ENCODE measurements at places on chromosomes 4 and X.
A peak's percentile ranks its signal among the peaks of the same experiment; 100 is the strongest.

DNA sequence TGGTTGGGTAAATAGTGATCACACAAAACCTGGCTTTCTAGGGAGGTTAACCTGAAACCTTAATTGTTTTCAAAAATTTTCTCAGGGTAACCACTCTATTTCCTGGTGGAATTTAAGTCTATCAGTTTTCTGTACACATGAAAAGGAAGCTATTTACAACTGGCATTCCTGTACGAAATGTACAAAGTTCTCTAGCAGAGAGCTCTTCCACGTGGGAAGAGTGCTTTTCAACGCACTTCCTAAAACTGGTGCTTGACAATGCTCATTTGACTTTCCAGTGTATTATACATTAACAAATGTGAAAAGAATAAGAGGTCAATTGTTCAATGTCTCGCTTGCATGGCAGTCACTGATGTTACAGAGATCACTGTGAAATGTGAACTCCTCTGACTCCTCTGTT lies 2.8 kb upstream of the SOD3 start:
- DNase-seq, result no peak

GRCh38 chr4:140450352-140450751 lies 22.9 kb upstream of the CLGN start:
- no peak for DNase-seq

- no peak for DNase-seq
Observed at GRCh38 chr4:175871774-175872405, 59.8 kb upstream of the GPM6A start.

DNA sequence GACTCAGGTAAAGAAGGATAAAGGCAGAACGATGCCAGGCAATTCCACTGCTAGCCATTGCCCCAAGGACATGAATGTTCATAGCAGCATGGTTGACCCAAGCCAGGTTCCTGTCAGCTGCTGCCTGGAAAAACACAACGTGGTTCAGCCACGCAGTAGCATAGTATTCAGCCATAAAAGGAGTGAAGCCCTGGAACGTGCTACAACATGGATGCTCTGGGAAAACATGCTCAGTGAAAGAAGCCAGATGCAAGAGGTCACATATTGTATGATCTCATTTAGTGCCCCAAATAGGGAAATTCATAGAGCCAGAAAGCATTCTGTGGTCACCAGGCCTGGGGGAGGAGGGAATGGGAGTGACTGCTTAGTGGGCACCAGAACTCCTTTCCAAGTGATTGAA lies 129.8 kb downstream of the GPR143 start:
- no peak for DNase-seq

DNA sequence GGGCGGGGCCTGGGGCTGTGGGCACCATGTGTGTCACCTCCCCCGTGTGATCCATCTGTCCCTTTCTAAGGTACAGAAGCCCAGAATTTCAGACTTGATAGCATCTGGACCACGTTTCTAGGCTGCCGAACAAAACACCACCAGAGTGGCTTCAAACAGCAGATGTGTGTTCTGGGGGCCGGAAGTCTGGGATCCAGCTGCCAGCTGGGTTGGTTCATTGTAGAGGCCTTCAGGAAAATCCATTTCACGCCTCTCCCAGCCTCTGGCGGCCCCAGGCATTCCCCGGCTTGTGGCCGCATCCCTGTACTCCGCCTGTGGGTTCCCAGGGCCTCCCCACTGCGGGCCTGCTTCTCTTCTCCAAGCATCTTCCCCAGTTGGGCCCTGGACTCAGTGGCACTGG lies 39.6 kb upstream of the GPR78 start:
- no peak for DNase-seq

DNA sequence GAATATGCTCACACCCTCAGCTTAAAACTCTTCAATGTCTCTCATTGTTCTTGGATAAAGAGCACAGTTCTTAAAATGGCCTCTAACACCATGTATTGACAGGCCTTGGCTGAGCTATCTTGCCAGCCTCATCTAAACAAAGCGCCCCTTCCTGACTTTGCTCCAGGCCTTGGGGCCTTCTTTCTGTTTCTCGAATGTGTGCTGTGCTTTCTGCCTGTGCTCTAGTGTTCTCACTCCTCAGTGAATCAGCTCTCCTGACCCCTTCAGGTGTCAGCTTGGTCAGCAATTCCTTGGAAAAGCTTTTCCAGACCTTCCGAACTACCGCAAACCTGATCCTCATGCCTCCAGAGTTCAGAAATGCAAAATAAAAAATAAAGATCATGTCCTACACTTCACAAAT lies 346.3 kb upstream of the FSTL5 start:
- no peak for DNase-seq

DNA sequence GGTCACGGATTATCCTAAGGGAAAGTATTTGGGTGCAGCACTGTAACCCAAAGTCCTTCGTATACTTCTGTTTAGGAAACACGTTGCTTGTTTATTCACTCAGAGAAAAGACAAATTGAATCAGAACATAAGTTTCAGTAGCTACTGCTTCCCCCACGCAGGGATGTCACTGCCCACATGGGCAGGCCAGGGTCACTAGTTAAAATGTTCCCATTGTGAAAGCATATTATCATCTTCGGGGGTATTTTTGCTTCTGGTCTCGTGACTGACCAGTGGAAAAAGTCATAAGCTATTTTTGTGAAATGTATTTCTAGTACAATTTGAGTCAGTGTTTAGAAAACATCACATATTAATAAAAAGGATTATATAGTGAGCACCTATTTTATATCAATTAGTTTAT lies 377.8 kb downstream of the PCDH7 start:
- DNase-seq, result no peak

DNA sequence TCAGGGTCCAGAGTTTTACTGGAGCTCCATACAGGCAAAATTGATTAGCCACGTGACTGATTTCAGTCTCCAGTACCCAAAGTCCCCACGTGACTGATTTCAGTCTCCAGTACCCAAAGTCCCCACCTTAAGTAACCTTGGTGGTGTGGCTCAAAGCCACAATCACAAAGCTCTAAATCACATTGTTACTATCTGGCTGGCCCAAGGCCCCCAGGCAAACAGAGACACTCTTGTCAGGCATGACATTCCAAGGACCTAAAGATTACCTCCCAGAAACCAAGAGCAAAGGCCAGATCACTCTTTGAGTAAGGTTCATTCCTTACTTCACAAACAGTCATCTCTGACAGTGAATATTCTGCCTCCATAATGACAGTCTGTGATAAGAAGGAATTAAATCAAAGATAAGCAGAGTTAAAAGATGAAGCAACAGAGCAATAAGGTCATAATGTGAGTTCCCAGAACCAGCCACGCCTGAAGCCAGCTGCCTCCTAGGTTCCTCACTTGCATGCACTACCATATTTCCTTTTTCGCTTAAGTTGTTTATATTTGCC lies 78.5 kb downstream of the ANXA3 start:
- DNase-seq, result no peak

DNA sequence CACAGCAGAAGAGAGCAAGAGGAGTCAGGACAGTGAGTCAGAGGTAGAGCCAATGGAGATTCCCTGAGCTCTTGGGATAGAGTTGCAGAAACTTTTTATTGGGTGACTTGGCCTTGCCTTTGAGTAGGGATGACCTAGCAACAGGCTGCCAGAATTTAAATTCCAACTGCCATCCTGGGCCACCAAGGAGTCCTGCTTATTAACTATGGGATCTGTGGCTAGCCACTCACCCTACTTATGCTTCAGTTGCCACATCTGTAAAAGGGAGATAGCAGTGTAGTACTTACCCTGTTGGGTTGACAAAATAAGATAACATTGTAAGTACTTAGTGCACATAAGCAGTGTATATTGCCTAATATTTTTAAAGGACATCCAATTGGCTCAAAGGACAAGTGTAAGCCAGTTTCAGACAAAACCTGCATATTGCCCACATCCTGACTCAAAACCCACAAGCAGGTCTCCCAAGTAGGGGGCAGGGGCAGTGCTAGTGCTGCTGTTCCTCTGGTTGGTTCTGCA lies 43.5 kb upstream of the TMEM164 start:
- peak; percentile 13 for DNase-seq

GRCh38 chr4:106287353-106287969 lies 28.5 kb downstream of the TBCK start:
- no peak for DNase-seq

GRCh38 chrX:50827996-50828395 lies 14.0 kb upstream of the SHROOM4 start:
- no peak for DNase-seq

DNA sequence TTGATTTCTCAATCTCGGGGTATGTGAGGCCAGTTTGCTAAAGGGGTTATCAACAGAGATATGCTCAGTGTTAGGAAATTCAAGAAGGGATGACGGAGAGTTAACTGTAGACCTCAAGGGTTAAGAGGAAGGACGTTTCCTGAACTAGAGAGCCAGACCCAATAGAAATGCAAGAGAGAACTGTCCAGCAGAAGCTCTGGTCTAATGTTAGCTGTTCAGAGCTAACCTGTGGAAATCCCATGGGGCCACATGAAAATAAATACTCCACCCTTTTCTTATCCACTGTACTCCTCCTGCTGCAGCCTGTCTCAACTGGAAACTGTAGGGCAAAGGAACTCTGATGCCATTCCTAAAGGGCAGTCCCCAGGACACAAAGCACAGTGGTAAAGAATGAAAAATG lies 274.3 kb downstream of the DMD start:
- no peak for DNase-seq

DNA sequence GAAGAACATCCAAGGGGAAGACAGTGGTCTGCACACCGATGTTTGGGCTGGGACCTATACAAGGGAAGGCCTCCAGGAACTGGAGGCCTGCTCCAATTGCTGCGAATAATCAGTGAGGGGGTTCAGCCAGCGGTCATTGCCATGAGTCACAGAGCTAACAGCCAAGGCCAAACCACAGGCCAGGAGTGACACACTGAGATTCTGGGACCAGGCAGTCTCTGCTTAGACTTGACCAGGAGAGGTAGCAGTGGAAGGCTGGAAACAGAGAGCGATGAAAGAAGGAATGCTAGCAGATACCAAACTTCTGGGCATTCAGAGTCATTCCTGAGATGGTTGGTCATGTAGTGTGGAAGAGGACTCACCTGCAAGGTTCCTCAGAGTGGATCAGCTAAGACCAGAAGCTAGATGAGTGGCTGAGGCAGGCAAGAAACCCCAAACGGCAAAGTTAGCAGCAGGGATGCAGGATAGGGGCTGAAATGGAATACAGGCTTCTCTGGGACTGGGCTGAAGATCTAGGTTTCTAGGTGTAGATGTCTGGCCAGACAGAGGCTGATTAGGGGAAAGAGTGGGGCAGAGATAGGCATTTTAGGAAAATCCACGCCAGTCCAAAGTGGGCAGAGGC lies 54.7 kb downstream of the CNGA2 start:
- DNase-seq, result no peak

DNA sequence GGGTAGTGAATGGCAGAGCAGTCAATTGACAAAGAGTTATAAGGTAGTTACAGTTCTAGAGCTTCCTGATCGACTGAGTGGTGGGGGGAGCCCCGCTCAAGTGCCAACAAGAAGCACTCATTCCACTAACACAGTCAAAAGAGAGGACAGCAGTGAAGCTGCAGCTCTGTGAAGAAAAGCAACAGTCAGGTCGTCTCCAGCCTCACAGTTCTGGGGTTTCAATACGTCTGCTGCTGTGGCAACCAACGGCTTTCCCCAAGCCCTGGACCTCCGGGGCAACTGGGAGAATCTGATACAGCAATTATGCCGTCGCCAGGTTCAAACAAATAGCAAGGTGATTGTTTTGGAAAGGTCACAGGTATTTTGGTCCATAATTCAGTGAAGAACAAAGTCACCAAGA lies 30.8 kb downstream of the GPM6B start:
- no peak for DNase-seq

GRCh38 chrX:350148-350533 lies 31.5 kb upstream of the GTPBP6 start:
- no peak for DNase-seq

DNA sequence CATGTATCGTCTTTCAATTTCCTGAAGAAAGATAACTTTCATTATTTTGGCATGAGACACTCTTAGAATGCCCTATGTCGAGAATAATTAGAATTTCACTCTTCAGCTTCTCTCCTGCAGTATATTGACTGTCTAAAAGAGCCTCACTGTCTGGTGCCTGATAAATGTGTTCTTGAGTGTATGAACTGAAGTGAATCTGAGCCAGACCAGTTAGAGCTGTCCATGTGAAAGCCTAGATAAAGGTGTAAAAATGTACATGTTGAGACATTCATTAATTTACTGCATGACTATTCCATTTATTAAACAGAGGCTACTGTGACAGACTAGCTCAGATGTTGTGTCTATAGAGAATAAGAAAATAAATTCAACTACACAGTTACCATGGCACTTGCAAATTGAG lies 283.2 kb downstream of the PCDH18 start:
- DNase-seq, result no peak

DNA sequence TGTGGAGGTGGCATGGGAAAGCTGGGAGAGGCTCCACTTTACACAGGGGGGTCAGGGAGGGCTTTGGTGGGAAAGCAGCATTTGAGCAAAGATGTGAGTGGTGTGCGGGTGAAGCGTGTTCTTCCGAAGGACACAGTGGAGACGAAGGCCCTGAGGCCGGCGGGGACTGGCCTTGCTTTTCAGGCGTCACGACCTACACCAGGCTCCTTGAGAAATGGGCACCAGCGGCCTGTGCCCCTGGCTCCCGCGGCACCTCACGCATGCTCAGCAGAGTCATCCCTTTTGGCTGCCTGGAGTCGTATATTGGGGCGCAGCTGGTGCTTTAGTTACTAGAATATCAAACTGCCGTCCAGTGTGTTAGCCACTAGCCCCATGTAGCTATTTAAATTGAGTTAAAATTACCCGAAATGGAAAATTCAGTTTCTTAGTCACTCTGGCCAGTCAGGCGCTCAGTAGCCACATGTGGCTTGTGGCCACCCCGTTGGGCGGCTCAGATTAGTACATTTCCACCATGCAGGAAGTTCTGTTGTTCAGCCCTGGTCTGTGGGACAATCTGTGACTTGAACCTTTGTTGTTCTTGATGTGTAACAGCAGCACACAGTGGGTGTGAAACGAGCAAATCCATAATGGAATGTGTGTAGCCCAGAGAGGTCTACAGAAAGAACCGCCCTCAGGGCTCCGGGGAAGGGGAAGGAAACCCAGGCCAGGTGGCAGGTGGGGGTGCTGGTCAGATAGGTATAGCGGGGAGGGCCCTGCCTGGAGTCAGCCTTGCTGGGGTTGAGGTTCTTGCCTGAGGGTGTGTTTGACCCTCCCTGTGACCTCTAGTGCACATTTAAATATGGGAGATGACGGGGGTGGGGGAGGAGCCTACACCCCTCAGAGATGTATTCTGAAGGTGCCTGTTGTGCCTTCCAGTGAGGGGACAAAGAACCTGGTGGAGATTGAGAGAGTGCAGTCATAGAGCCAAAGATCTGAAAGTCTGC lies 30.4 kb downstream of the TBC1D14 start:
- no peak for DNase-seq

GRCh38 chr4:86033171-86033570 lies 326.7 kb downstream of the MAPK10 start:
- no peak for DNase-seq

GRCh38 chr4:13178621-13179020 lies 305.5 kb downstream of the RAB28 start:
- no peak for DNase-seq

DNA sequence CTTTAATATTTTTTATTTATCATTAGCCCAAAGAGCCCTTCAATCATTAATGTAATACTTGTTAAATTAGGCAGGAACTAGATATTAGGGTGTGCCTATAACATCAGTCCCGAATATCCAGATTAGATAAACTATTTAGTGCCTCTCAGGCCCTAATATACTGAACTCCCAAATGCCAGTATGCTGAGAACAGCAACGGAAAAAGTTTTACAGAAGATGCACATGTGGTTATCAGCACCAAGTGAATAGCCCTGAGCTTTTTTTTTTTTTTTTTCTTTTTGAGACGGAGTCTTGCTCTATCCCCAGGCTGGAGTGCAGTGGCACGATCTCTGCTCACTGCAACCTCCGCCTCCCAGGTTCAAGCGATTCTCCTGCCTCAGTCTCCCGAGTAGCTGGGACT lies 13.0 kb upstream of the ELF2 start:
- DNase-seq, result no peak

Measured in activated CD4-positive, alpha-beta T cell treated with anti-CD3 and anti-CD28 coated beads, Interleukin-2, Interleukin-6, amounts not matched to agents 100 ng/mL and 50 ng/mL, durations not matched to agents 16 hours and 8 hours (primary cell).